ENCODE measurements at places on chromosomes 2 and 18.

DNA sequence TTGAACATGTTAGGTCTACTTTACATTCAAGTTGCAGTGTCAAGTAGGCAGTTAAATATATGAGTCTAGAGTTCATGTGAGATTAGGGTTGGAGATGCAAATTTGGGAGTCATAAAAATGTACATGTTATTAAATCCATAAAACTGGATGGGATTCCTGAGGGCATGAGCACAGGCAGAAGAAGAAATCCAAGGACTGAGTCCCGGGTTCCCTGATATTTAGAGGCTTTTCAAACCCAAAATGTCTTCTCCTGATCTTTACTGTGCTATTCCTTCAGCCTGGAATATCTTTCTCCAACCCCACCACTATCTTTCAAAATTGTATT is 23.3 kb upstream of the EXOC6B start:
- DNase-seq = no peak

DNA sequence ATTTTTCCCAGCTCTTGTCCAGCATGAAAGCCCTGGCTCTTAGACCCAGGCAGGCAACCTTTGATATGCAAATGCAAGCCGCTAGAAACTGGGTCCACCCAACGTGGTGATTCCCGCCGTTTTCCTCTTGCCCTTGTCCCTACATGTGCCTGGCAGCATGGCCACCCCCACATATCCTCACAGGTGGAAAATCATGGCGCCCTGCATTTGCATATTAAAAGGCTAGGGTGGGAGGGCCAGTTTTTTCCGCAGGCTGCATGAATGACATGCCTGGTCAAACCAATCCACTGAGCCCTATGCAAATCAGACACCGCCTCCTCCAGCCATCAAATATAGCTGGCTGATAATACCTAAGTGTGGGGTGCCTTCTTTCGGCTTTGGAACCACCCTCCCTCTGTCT is 1091.8 kb upstream of the NXPH2 start:
- no peak for DNase-seq

GRCh38 chr2:218260742-218261422 is at the start of gene GPBAR1:
TSS of gene GPBAR1 (plus strand) at chr2:218261015. CDS start at chr2:218262725, 1,710 bp downstream.
- DNase-seq = no peak

- DNase-seq = peak; percentile 4
These were observed 56.9 kb upstream of the CCDC141 start for GRCh38 chr2:179106676-179107428.

DNA sequence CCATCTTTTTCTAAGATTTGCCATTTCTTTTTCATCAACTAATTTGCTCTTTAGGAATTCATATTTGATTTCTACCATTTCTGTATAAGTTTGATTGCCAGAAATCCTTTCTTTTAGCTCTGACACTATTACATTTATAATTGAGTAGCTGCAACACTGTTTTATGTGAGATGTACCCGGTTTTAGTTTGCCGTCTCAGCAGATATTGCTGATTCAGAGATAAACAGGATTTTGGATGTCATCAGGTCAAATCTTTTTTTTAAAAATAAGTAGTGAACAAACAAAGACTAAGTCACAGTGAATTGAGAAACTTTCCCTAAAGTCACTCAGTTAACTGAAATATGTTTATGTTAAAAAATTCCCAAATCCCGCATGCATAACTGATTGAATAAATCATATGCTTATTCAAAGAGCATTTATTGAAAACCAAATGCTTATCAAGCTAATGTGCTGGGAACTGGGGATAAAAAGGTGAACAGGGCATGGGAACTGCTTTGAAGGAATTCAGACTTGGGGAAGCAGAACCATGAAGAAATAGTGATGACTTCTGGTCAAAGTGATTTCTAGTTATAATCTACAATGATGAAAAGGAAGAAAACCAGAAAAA is 19.5 kb upstream of the CCDC102B start:
- DNase-seq = no peak

DNA sequence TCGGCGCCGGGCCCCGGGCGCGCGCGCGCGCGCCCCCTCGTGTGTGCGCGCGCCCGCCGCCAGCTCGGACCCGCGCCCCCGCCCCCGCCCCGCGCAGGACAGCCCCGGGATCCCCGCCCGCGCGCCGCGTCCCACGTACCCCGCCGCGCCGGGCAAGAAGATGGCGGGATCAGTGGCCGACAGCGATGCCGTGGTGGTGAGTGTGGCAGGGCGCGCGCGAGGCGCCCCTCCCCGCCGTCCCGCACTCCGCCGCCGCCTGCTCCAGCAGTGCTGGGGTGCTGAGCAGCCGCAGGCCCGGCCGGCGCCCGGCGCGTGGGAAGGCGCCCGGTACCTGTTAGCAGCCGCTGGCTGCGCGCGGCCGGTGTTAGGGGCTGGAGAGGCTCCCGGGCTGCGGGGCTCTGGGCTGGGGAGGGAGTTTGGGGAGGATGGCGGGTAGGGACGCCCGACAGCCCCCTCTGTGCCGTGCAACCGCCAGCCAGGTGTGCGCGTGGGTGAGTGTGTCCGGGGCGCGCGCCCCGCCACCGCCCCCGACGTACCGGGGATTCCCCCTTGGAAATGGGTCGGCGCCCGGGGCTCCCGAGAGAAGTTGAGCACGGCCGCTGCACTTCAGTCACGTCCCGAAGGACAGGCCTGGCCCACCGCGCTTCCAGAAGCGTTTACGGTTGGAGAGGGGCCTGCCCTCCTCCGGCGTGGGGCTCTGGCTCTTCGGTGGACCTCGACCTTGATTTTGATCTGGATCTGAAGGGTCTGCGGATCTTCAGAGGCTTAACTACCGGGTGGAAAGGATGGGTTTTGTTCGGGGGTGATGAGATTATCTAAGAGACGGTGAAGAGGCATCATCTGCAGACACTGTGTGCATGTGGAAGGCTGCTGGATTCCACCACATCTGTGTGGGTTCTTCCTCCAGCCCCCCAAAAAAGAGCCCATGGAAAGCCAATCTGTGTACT is 697 bp downstream of the LGALSL start:
- DNase-seq = peak; percentile 50

- no peak for DNase-seq
These were observed 113.0 kb downstream of the DYSF start for GRCh38 chr2:71566372-71566771.

DNA sequence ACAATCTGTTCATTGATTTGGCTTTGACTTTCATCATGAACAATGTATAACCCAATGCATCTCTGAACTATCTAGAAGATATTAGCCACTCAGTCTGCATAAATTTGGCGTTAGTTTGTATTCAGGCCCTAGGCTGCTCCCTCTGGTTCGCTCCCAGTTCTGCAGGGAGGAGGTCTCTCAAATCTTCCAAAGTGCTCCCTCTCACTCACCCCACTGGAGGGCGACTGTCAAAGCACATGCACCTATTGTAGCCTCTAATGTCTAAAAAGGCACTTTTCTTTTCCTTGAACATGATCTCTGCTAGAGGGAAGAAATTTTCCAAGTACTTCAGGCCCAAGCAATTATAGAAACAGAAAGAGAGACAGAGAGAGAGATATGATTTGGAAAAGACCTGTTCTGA is 291.5 kb downstream of the TDRD15 start:
- DNase-seq = no peak

DNA sequence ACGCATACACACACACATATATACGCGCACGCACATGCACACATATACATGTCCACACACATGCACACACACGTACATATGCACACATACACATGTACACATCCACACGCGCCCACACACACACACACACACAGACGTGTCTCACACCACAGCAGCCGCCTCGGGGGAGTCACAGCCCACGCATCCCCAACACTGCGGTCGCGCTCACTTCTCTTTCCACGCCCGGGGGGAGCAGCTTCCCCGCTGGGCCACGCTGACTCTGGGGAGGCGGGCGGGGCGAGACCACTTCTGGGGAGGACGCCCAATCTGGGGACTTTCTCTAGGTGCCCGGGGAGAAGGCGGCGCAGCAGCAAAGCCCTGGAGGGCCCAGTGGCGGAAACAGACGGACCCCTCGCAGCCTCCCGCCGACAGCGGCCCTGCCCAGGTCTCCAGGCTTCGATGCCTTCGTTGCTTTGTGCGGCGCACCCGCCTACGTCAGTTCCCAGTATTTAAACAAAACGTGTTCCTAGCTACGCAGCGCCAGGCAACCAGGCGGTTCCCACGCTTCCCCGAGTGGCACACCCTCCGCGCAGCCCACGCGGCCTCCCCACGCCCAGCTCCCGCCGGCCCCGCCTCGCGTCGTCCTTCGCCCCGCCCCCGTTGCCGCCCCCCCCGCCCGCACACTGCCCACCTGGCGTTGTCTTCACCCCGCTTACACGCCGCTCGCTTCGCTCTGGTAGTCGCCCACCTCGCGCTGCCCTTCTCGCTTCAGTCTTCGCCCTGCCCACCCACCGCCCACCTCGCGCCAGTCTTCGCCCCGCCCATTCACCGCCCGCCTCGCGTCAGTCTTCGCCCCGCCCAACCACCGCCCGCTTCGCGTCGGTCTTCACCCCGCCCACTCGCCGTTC is 810 bp upstream of the RBFA start:
- DNase-seq = peak; percentile 67

GRCh38 chr2:156322686-156323231 is 9.8 kb downstream of the NR4A2 start:
- no peak for DNase-seq

DNA sequence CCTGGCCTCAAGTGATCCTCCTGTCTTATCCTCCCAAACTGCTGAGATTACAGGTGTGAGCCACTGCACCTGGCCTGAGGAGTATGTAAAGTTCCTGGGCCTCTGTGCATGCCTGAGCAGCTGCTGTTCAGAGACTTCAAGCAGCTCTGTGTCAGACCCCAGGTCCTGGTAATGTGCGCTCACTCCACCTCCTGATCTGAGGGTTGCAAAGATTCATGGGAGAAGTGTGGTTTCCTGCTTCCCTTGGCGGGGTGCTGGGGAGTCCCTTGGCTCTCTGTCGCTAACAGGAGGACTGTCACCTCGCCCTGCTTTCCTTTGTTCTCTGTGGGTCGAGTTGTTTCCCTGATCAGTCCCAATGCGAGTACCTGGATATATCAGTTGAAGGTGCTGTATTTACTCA is 8.6 kb upstream of the IL36A start:
- peak; percentile 83 for DNase-seq

- no peak for DNase-seq
These were observed 85.4 kb upstream of the ZCCHC2 start for GRCh38 chr18:62437235-62438017.

Measured in CD4-positive, alpha-beta T cell treated with Interleukin-6 for 4 hours (primary cell).